Fibroblast of skin of back (primary cell): ENCODE measurements at places on chromosomes 5 and 9.
A peak's percentile ranks its signal among the peaks of the same experiment; 100 is the strongest.

GRCh38 chr9:95879591-95879990 is 4.1 kb downstream of the ERCC6L2 start:
- no peak for DNase-seq

DNA sequence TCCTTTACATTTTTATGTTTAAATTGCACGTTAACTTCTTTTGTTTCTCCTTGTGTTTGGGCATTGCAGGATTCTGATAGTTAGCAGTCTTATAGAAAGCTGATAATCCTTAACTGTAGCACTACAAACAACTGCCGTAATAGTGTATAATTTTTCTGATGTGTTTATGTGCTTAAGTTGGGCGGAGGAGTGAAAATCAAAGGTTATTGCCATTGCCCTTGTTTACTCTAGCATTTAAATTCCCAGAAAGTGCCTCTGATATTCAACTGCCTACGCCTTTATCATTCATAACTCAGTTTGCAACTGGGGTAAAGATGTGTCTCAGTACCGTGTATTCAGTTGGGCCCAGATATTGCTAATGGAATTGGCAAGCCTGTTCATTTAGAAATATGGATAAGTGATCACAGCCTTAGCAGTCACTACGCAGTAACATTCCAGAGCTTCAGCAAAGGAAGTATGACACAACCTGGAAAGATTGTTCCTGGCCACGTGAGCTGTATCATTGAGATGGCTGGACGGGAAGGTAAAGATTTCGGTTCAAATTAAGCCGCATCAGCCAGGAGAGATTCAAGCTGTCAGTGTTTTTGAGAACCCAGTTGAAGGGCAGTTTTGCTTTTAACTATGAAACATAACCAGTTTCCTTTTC is 28.1 kb upstream of the LRRTM2 start:
- DNase-seq = peak; percentile 56

- DNase-seq = peak; percentile 45
Measured at GRCh38 chr5:77935506-77936364, 159.6 kb upstream of the TBCA start.

DNA sequence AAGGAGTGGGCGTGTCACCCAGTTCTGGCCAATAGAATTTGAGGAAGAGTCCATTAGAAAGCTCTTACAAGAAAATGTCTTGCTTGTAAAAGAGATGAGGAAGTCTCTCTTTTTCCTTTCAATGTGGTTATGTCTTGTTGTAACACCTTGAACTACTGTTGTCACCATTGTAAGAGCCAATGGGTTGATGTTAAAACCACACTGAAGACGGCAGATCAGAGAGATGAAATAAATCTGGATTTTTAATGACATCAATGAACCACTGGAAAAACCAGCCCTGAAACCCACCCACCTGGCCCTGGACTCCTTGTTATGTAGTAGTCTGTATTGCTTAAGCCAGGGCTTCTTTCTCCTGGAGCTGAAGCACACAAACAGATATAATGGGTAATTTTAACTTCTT is 83.8 kb upstream of the ERCC6L2 start:
- no peak for DNase-seq

- DNase-seq = no peak
Measured at GRCh38 chr5:143188692-143189091, 214.8 kb downstream of the NR3C1 start.

DNA sequence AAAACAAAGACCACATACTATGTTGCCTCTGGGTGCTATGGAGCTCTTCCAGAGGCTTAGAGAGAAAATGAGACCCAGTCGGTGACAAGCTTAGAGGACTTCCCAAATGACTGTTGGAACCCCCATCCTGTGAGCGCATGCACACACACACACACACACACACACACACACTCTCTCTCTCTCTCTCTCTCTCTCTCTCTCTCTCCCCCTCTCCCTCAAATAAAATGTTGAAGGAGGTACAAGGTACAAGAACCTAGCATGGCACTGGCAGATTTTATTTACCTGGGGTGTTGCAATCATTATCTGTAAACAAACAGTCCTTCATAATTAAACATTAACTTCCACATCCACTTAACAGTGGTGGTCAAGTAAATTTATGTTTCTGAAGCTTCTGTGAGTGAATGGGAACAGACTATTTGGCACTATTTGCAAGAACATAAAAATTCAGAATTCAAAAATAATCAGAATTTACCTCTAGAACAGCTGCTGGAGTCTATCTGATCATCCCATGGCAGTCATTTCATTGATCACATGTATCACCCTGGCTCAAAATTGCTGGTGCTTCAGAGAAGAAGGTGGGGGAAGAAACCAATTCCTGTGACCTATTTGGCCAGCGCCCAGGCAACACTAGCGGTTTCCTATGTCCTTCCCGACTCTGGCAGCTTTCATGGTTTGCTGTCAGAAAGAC is 24.9 kb downstream of the TRPM3 start:
- DNase-seq = no peak
